ENCODE measurements at places on chromosomes 6 and 20.

DNA sequence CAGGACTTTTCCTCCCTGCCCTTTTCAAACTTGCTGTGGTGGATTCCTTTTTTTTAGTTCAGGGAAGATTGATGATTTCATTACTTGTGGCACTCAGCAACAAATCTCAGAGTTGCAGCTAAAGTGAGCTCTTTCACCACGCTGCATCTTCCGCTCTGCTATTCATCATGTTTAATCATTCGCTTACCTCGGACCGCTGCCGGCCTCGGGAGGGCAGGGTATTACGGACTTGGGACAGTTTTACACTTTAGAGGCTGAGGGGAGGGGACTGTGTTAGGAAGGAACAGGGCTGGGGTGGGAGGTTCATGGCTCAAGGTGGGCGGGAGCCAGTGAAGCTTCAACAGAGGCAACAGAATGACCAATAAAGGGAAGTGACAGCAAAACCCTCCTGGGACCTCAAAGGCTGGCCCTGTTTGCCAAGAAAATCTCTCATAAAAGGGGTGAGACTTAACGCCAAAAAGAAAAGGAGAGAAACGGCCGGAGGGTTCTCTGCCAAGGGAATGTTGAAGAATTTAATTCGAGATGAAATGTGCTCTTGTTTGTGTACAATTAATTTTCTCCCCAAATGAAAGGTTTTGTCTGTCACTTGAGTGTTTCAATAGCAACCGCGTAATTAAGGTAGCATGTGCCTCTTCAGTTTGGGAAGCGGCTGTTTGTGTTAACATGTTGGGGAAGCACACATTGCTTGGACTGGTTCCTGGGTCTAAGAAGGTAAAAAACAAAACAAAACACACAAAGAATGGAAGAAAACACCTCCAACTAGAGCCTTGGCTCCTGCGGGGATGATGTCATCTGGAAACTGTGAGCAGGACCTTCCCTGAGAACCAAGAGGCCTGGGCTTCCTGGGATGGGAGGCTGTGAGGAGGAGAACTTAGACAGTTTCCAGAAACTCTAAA lies 72.5 kb upstream of the SULF2 start:
- no peak for DNase-seq

DNA sequence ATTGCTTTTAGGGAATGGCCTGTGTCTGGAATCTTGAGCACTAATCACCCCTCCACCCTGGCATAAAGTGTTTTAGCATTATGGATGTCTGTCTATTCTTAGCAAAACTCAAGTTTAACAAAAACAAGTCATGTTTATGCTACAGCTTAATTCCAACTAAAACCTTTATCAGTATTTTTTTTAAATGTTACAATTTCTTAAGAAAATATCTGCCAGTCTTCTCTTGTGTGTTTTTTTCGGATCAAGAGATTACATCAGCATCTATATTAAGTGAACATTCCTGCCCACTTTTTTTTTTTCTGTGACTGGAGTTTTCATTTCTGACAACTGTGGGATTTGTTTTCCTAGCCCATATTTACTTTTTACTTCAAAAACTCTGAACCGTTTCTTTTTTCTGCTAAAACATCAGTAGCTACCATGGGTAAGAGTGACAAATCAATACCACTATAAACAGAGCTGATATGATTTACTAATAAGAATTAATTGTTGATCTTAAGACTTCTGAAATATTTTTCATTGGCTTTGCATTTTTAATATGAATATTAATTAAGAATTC lies 94.3 kb downstream of the EDN1 start:
- no peak for DNase-seq

GRCh38 chr6:153130515-153131036 lies 506 bp downstream of the RGS17 start:
- DNase-seq, result no peak

GRCh38 chr6:347232-347631 lies 44.3 kb upstream of the IRF4 start:
- no peak for DNase-seq

GRCh38 chr6:145428706-145429105 lies 306.6 kb downstream of the EPM2A start:
- no peak for DNase-seq

DNA sequence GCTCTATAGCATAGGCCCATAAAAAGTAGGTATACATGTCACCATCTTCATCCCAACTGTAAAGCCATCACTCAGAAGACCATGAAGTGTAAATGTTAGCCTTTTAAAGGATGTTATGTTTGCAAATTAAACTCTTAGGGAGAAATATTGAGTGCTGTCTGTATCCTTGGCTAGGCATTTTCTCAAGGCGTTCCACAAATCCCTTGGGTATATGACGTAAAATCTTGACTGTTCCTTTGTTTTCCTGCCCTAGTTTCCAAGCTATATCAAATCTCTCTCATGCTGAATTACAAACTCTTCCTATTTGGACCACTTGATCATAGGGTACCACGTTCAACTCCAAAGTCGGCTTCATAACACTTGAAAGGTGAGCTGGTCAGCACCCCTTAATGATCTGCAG lies 486.2 kb downstream of the HDGFL1 start:
- DNase-seq, result no peak

DNA sequence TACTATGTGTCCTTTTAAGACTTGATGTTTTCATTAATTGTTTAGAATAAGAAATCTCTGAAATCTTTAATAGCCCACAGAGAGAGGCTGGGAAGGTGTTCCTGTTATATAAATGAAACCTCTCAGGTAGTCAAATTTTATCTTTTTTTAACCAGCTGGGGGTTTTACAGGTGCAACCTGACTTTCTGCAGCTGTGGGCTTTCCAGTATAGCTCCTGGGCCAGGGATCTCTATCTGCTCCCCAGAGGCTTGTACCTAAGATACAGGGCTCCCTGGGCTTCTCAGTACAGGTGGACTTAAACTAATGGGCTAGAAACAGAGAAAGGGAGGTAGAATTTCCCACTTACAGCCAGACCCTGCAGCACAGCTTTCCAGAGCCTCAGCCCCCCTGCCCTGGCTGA lies 49.4 kb downstream of the HLA-C start:
- DNase-seq, result no peak

DNA sequence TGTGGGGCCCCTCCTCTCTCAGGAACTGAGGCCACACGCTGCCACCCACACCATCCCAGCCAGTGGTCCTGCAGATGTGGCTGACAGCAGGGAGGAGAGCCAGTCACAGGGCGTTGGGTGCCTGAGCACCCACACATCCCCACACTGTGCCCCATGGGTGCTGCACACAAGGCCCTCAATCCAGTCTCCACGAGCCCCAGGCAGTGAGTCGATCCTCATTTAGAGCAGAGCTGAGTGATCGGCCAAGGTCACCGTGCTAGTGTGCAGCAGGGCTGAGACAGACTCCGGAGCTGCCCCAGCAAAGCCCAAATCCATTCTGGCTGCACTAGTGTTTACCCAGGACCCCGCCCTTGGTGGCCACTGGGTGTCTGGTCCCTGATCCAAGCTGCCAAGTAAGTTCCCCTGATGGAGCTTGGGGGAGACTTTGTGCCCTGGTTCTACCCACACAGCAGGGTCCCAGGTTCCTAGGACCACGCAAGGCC lies 9.0 kb downstream of the C20orf203 start:
- no peak for DNase-seq

DNA sequence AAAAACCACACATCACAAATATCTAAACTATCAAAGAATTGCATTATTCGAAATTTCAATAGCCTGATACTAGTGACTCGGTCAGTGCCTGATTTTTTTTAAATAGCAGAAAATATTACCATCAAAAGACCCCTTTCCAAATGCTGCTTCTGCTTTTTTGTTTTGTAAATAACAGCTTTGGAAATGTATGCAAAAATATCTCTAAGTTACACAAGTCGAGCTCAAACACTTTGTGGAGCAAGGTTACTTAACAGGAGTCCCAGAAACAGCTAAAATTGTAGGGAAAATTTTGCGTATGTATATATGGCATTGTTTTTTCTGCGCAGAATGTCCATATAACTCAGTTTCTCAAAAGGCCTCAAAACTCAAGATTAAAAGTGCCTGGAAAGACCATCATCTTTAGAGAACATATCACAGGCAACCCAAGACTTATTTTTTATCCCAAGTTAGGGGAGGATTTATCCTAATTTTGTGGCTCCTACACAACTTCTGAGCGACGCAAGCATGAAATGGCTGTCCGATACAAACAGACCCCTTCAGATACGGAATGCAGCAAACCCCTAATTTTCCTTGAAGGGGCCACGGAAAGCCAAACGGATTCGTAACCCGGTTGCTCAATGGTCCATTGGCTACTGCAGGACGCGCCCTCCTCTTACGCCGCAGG lies 1.3 kb downstream of the CEP85L start:
- DNase-seq, result no peak

DNA sequence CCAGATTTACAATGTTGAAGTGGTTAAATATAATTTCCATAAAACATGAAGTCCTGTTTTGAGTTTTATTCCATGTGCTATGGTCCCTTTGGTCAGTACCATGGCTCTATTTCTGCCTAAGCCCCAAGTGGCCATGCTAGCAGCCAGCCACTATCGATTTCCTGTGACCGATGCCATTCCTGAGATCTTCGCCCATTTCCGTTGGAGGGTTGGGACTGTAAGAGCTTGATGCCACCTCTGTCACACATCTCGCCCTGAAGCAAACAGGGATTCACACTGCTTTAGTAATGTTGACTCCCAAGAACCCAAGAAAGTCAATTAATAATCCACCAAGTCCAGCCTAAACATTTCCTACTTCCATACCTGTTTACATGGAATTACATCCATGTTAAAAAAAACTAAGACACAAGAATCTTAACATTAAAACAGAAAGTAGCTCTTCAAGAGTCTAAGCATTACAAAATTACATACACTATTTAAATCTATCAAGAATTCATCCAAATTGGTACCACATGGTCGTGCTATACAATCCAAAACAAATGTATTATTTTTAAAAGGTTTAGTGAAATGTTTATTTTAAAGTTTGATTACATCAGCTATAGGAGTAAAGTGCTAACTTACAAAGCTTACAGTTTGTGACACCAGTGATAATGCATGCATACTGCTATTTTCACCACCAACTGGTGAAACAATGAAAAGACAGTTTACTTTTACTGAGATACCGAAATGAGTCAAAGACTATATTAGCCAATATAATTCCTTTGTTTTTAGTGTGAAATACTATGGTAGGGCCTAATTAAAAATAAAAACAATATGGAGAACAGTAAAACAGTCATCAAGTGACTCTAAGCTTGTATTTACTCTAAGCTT lies 2.5 kb downstream of the RBM39 start:
- DNase-seq, result no peak

DNA sequence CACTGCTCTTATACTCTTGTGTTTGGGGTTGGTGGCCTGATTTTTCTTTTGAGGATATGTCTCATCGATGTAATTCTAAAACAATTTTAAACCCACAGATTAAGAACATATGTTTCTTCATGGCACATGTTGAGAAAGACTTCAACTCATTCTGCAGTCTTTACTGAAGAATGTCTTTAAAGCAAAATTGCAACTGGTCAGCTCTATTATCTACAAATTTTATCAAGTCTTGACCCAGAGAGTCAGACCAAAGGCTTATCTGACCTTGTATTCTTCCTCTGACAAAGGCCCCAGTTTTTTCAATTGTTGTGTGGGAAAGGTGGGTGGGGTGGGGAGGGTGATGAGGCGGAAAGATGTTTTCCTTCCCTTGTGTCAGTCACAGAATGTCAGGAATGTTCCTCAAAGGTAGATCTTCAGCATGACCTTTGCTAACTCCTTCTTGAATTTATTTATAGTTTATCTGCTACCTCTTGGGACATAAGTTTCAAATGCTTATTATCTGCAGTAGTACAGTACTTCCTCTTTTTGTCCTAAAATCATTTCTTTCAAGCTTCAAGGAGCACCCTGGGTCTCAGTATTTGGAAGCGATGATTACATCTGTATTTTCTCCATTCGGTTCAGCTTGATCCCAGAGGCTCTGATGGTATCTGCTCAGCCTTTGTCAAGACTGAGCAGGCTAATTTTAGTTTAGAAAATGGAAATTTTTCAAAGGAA lies 63.2 kb upstream of the TIAM2 start:
- no peak for DNase-seq

- DNase-seq, result no peak
Measured at GRCh38 chr20:20447196-20447595, 79.3 kb downstream of the INSM1 start.

DNA sequence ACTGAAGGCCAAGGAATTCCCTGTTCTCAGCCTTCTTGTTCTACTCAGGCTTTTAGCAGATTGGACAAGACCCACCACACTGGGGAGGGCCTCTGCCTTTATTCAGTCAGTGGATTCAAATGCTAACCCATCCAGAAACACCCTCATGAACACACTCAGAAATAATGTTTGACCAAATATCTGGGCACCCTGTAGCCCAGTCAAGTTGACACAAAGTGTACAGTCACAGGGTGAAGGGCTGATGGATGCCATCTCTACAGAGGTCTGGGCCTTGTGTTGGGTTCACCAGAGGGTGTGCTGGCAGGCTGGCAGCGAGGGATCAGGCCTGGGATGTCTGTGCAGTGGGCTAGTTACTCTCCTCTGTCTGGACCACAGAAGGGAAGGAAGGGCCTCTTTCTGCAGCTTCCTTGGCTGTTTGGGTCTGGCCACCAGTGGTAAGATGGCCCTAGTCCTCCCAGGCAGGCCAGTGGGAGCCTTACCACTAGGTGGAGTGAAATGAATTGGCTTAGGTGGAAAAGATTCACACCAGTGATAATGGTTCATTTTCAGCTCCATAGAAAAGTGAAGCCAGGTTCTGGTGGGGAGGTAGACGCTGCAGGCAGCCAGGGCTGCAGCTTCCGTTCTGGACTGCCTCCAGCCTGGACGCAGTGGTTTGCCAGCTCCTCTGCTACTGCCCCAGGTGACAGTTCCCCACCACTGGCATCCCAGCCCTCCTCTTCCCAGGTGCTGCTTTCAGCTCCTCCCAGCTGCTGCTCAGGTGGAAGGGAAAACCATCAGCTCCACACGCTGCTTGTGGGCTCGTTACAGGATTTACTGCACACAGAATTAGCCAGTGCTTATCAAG lies 9.2 kb downstream of the TUBB2A start:
- DNase-seq, result no peak

- DNase-seq, result no peak
Measured at GRCh38 chr6:122733259-122733658, 46.3 kb upstream of the FABP7 start.

DNA sequence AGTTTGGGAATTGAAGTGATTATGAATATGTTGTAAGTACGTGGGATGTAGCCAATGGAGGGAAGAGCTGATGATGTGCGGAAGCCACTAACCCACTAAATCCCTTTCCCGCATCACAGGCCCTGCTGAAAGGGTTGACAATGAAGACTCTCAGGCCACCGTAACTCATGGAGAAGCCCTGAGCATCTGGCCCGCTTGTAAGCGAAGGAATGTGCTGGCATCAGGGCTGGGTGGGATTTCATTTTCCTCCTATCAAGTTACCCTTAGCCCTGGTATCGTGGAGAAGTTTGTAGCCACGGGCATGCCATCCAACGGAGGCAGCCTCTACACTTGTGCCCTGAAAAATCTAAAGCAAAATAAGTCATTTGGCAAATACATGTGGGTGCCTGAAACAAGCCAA lies 355.0 kb downstream of the CDH26 start:
- DNase-seq, result no peak

GRCh38 chr20:34058831-34059230 lies 53.2 kb downstream of the EIF2S2 start:
- no peak for DNase-seq
